Naive thymus-derived CD4-positive, alpha-beta T cell (primary cell): ENCODE measurements at places on chromosomes 5 and 9. TPM values are rescaled to one million over a fixed set of nuclear protein-coding genes. Genes with fewer than 3 reads are reported as not detected.

The TRPM6 gene
- not detected for total RNA-seq

The MLANA gene
- total RNA-seq: not detected

The ANKRD20A1 gene
- total RNA-seq: 0.36 and 1.3 TPM in 2 replicates

The SPATA31D4 gene
- total RNA-seq: not detected

The BNC2 gene
- 1.5 TPM for total RNA-seq

The GNAQ gene
- total RNA-seq: 60.6 TPM

The PCDHB10 gene
- not detected in 2 replicates for total RNA-seq

The KCNT1 gene
- total RNA-seq: not detected in 2 replicates

DNA sequence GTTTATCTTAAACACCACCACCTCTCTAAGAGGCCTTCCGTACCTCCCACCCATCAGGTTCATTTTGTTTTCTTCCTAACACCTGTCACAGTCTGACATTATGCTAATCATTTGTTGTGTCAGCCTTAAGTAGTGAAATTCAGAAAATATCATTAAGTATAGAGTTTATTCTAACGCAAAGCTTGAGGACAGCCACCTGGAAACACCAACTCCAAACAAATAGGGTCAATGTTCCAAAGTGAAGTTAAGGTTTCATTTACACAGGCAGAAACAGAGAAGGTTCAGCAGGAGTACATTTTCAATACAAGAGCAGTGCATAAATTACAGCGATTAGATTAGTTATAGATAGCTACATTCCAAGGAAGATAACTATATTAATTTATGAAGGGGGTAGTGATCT lies 1.3 kb upstream of the SMC5 start:
- H3K4me3 ChIP-seq: peak overlapping the region; percentile 96
- peaks cover 5% of the 10 kb centered on the region for H3K36me3 ChIP-seq
- DNase-seq: no peak

DNA sequence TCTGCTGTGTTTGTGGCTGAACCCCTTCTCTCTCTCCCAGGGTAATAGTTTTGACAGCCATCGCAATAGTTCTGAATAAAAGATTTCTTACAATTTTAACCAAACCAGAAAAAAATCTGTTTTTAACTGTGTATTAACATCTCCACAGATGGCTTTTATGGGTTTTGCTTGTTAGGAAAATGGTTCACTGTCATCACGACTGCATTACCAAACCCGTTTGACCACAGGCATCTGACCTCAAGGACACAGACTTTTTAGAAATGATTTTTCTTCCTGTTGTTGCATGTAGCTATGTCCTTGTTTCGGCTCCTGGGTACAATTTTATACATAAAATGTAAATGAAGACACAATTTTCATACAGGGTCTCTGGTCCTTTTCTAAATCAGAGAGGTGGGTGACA lies 316.1 kb downstream of the IRX1 start:
- DNase-seq: no peak
- no peak overlapping the region for H3K27ac ChIP-seq
- H3K4me3 ChIP-seq: no peak overlapping the region
- no peaks in the 10 kb centered on the region for H3K36me3 ChIP-seq
- no peaks in the 10 kb centered on the region for H3K4me1 ChIP-seq

- H3K27ac ChIP-seq: no peak overlapping the region
- H3K36me3 ChIP-seq: no peaks in the 10 kb centered on the region
- H3K4me1 ChIP-seq: no peaks in the 10 kb centered on the region
- DNase-seq: no peak
- H3K4me3 ChIP-seq: no peak overlapping the region
- no peaks in the 10 kb centered on the region for H3K27me3 ChIP-seq
Observed at GRCh38 chr5:74196233-74196632, 444.3 kb downstream of the ENC1 start.

DNA sequence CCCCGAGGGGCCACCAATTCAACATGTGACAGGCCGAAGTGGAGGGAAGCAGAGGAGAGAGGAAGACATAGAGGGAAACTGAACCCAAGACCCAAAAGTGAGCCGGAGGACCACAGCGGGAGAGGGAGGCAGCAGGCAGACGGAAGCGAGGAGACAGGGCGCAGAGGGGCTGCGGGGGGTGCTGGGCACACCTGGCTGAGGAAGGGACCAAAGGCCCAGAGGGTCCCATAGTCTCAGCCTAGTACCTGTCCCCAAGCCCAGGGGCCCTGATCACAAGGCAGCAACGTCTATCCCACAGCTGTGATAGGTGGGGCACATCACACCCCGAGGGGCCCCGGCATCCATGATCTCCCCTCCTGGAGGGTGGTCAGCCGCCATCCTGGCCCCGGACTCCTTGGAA lies 7.1 kb upstream of the RALGDS start:
- no peaks in the 10 kb centered on the region for H3K36me3 ChIP-seq
- peaks cover 55% of the 10 kb centered on the region for H3K4me1 ChIP-seq
- H3K27ac ChIP-seq: peak overlapping the region; percentile 11
- H3K27me3 ChIP-seq: no peaks in the 10 kb centered on the region

- no peaks in the 10 kb centered on the region for H3K36me3 ChIP-seq
- H3K27me3 ChIP-seq: no peaks in the 10 kb centered on the region
- DNase-seq: no peak
- no peak overlapping the region for H3K4me3 ChIP-seq
- no peak overlapping the region for H3K27ac ChIP-seq
Observed at GRCh38 chr9:121529237-121529987, 29.8 kb upstream of the GGTA1 start.

DNA sequence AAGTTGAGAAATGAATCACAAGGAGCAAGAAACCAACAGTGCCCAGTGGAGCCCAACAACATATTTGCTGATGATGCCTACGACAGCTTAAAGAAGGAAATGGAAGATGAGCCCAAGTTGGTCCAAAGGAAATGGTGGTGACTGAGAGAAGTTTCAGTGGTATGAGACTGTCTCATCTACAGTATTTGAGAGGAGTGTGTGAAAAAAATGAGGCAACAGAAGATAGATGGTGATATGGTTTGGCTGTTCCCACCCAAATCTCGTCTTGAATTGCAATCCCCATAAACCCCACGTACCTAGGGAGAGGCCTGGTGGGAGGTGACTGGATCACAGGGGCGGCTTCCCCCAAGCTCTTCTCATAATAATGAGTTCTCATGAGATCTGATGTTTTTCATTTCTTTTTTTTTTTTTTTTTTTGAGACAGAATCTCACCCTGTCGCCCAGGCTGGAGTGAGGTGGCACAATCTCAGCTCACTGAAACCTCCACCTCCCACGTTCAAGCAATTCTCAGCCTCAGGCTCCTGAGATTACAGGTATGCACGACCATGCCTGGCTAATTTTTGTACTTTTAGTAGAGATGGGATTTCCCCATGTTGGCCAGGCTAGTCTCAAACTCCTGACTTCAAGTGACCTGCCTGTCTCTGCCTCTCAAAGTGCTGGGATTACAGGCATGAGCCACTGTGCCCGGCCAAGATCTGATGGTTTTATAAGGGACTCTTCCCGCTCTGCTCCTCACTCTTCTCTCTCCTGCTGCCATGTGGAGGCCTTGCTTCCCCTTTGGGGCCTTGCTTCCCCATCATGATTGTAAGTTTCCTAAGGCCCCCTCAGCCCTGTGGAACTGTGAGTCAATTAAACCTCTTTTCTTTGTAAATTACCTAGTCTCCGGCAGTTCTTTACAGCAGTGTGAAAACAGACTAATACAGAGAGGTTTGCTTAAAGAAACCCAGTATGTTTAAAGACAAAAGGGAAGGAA lies 30.2 kb downstream of the EFCAB9 start:
- H3K4me1 ChIP-seq: no peaks in the 10 kb centered on the region
- H3K4me3 ChIP-seq: no peak overlapping the region
- no peak for DNase-seq
- H3K36me3 ChIP-seq: no peaks in the 10 kb centered on the region
- no peak overlapping the region for H3K27ac ChIP-seq
- no peaks in the 10 kb centered on the region for H3K27me3 ChIP-seq

GRCh38 chr9:129586685-129587084 lies 34.2 kb downstream of the C9orf50 start:
- no peak overlapping the region for H3K4me3 ChIP-seq
- peaks cover 11% of the 10 kb centered on the region for H3K4me1 ChIP-seq
- H3K36me3 ChIP-seq: no peaks in the 10 kb centered on the region
- H3K27me3 ChIP-seq: no peaks in the 10 kb centered on the region
- peak overlapping the region; percentile 10 for H3K27ac ChIP-seq
- DNase-seq: no peak

- no peak overlapping the region for H3K27ac ChIP-seq
- H3K4me1 ChIP-seq: no peaks in the 10 kb centered on the region
- no peaks in the 10 kb centered on the region for H3K27me3 ChIP-seq
- H3K4me3 ChIP-seq: no peak overlapping the region
- no peaks in the 10 kb centered on the region for H3K36me3 ChIP-seq
- DNase-seq: no peak
Observed at GRCh38 chr5:133801955-133802751, 166.3 kb downstream of the C5orf15 start.

DNA sequence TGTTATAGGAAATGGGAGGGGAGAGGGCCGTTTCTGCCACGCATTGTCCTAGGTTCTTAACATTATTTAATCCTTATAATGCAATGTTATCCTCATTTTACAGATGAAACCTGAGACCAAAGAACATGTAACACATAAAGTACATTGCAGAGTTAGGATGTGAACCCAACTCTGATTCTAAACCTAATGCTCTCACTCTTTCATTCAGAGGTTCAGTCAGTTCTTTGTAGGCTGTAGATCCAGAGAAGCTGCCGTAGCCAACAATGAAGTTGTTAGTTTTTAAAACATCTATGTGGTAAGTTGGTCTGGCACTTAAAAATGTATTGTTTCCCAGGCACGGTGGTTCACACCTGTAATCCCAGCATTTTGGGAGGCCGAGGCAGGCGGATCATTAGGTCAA lies 10.5 kb upstream of the PSMD5 start:
- H3K27me3 ChIP-seq: no peaks in the 10 kb centered on the region
- H3K4me3 ChIP-seq: no peak overlapping the region
- no peaks in the 10 kb centered on the region for H3K36me3 ChIP-seq
- no peaks in the 10 kb centered on the region for H3K4me1 ChIP-seq
- no peak for DNase-seq

DNA sequence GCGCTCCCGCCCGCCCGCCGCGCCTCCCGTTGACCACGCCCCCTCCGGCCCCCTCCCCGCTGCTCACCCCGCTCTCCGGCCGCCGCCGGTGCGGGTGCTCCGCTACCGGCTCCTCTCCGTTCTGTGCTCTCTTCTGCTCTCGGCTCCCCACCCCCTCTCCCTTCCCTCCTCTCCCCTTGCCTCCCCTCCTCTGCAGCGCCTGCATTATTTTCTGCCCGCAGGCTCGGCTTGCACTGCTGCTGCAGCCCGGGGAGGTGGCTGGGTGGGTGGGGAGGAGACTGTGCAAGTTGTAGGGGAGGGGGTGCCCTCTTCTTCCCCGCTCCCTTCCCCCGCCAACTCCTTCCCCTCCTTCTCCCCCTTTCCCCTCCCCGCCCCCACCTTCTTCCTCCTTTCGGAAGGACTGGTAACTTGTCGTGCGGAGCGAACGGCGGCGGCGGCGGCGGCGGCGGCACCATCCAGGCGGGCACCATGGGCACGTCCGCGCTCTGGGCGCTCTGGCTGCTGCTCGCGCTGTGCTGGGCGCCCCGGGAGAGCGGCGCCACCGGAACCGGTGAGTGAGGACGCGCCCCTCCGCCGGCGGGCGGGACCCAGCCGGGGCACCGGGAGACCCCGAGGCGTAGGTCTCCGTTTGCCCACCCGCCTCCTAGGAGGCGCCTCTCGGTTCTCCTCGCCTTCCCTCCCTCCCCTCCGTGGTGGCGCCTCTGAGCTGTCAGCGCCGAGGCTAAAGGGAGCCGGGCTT lies at the start of gene VLDLR:
Gene VLDLR (plus strand): TSS at position 66 of the 739 bp plus-strand sequence. CDS start 403 bp downstream, at position 469.
- DNase-seq: no peak
- no peaks in the 10 kb centered on the region for H3K4me1 ChIP-seq
- no peaks in the 10 kb centered on the region for H3K36me3 ChIP-seq
- H3K27ac ChIP-seq: no peak within 1 kb of the TSS
- peaks cover 9% of the 10 kb centered on the region for H3K27me3 ChIP-seq

- H3K4me3 ChIP-seq: peak overlapping the region; percentile 67
- H3K4me1 ChIP-seq: peaks cover 15% of the 10 kb centered on the region
- H3K27me3 ChIP-seq: no peaks in the 10 kb centered on the region
- peak; percentile 30 for DNase-seq
- peak overlapping the region; percentile 54 for H3K27ac ChIP-seq
Observed at GRCh38 chr5:61332851-61333320, 828 bp downstream of the ZSWIM6 start.

- DNase-seq: no peak
- H3K27ac ChIP-seq: no peak overlapping the region
- H3K27me3 ChIP-seq: no peaks in the 10 kb centered on the region
- H3K4me3 ChIP-seq: no peak overlapping the region
- peaks cover 11% of the 10 kb centered on the region for H3K4me1 ChIP-seq
- H3K36me3 ChIP-seq: no peaks in the 10 kb centered on the region
Observed at GRCh38 chr5:107669096-107670031, 1.4 kb downstream of the EFNA5 start.

GRCh38 chr5:1703352-1704050 lies 96.1 kb downstream of the MRPL36 start:
- H3K4me1 ChIP-seq: no peaks in the 10 kb centered on the region
- no peak for DNase-seq
- no peak overlapping the region for H3K27ac ChIP-seq
- no peaks in the 10 kb centered on the region for H3K36me3 ChIP-seq

- no peaks in the 10 kb centered on the region for H3K4me1 ChIP-seq
- no peak overlapping the region for H3K27ac ChIP-seq
- no peak for DNase-seq
Observed at GRCh38 chr5:60495644-60496520, 204.1 kb downstream of the DEPDC1B start.

DNA sequence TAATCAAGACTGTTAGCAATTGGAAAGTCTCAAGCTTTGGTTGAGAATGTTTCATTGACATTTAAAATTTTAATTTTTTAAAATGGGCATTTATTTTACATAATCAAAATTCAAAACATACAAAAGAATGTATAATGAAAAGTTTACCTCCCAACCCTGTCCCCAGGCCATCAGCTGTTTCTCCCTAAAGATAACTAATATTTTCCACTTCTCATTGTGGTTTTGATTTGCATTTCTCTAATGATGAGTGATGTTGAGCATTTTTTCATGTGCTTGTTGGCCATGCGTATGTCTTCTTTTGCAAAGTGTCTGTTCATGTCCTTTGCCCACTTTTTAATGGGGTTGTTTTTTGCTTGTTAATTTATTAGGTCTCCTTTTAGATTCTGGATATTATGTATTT lies 11.4 kb upstream of the MACIR start:
- DNase-seq: no peak
- H3K27ac ChIP-seq: no peak overlapping the region
- H3K27me3 ChIP-seq: no peaks in the 10 kb centered on the region
- H3K36me3 ChIP-seq: no peaks in the 10 kb centered on the region
- H3K4me1 ChIP-seq: peaks cover 8% of the 10 kb centered on the region

DNA sequence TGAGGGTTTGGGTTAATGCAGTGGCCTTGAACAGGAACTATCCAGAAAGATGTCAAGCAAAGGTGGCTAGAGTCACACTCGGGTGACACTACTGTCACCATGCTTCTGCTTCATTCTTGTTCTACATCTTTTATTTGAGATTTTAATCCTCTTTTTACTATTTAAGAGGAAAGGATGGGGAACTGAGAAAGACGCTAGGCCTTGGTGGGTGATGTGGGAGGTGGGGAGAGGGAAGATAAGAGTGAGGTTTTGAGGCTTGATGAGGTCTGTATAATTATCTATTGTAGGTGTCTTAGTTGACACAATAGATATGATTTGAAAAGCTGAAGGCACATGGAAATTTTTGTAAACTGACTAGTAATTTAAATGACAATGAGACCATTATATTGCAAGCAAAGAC lies 3.5 kb upstream of the BASP1 start:
- no peak overlapping the region for H3K27ac ChIP-seq
- no peaks in the 10 kb centered on the region for H3K4me1 ChIP-seq
- DNase-seq: no peak

GRCh38 chr5:124043456-124043855 lies 531.5 kb downstream of the CSNK1G3 start:
- H3K27me3 ChIP-seq: no peaks in the 10 kb centered on the region
- no peaks in the 10 kb centered on the region for H3K4me1 ChIP-seq
- DNase-seq: no peak
- no peak overlapping the region for H3K4me3 ChIP-seq
- no peaks in the 10 kb centered on the region for H3K36me3 ChIP-seq
